ENCODE measurements at places on chromosomes 1 and 21.
A peak's percentile ranks its signal among the peaks of the same experiment; 100 is the strongest.

DNA sequence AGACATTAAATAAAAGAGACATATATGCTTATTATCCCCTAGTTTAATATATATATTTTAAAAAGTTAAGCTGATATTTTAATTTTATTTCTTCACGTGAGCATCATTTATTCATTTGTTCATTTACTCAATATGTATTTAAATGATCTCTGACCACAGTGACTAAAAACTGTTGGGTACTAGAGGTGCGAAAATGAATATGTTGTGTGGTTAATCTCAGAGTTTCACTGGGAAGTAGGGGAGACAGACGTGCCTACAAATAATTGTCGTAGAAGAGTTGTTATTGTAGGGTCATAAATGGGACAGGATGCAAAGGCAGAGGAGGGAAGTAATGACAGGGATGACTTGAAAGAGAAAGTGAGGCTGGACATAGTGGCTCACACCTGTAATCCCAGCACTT is 213.0 kb upstream of the CACYBP start:
- no peak for DNase-seq

DNA sequence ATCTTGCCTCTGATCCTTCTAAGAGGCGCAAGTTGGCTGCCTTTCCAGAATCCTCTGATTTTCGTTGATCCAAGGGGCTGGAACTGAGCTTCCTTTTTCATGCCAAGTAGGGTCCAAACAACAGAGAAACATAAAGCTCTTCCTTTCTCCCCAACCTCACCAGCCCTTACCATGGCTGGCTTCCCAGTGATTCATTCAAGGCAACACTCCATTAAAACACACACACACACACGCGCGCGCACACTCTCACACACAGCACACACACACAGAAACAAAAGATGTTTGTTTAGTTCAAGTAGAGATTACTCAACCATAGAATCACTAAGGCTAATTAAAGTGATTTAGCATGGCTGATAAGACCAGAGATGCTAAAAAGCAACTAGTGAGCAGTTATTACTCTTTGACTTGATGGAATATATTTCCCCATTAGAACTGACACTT is 13.0 kb upstream of the GUCA2A start:
- peak; percentile 40 for DNase-seq

- no peak for DNase-seq
Measured at GRCh38 chr1:17635811-17636210, 96.3 kb downstream of the ARHGEF10L start.

GRCh38 chr1:8903908-8904650 is 25.6 kb upstream of the ENO1 start:
- peak; percentile 87 for DNase-seq

- DNase-seq = peak; percentile 33
Measured at GRCh38 chr1:203172184-203173010, 3.2 kb downstream of the MYBPH start.

- DNase-seq = peak; percentile 88
Measured at GRCh38 chr1:17603091-17603841, 63.8 kb downstream of the ARHGEF10L start.

- DNase-seq = no peak
Measured at GRCh38 chr1:59379371-59379728, 82.5 kb downstream of the FGGY start.

DNA sequence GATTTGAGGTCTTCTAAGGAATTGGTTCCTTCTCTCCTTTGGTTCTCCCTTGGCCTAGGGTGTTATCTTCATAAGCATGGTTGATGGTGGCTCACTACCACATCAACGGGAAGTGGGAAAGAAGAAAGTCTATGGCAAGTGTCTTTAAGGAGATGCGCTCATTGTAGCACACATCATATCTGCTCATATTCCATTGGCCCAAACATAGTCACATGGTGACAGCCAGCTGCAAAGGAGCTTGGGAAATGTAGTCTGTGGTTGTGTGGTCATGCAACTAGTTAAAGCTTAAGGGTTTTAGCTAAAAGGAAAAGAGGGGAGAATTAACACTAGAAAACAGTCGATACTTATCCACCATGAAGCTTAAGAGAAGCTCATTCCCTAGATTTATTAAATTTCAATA is 11.4 kb upstream of the MRPS6 start:
- no peak for DNase-seq

DNA sequence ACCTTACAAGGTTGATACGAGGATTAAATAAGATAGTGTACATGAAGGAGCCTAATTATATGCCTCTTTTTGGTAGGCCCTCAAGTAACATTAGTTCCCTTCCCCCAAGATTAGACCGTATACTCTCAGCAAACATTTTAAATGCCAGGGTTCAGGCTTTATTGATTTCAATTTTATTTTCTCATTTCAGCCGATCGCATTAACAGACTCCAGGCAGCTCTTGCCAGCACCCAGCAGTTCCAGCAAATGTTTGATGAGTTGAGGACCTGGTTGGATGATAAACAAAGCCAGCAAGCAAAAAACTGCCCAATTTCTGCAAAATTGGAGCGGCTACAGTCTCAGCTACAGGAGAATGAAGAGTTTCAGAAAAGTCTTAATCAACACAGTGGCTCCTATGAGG is 104.4 kb upstream of the BMP8A start:
- no peak for DNase-seq

DNA sequence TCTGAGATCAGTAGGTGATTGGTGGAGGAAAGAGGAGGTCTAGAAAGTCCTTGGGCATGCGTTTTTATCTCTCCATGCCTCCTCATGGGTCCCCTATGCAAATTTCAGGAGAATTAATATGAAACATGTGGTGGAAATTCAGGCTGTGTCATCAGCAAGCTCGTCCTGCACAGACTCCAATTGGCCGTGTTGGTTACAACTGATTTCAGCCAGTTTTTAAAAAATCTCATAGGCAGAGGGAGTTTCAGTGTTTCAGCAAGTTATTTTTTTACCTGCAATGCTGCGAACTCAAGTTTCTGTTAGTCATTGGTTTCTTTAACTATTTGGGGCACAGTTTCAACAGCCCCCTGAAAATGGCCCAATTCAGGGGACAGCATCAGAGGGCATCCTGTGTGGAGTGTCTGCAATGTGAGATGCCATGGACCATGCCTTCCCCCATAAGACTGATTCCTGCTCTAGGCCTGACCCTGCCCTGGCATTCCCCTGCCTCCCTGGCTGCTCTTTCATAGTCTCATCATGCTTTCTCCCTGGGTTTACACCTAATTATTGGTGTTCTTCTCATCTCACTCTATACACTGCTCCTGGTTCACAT is 59.9 kb downstream of the C1orf198 start:
- DNase-seq = no peak

DNA sequence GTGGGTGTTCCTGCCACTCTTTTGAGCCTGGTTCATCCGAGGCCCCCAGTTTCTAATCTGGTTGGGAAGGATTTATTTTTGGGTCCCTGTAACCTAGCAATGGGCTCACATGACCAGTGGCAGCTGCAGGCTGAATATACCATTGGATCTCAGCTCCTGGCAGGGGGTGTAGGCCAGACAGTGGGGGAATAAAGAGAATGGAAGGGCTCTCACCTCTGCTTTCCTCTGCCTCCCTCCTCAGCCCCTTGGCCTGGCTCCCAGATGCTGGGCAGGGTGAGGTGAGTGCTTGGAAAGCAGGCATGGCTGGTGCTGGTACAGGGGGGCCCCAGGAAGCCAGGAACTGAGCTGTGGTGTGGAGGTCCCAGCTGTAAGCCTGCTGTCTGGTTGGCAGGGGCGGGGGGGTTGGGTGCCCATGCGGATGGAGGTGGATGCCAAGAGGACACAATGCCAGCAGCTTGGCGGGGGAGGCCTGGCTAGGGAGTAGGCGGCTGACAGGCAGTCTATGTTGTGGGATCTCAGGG is 3.6 kb upstream of the GPR61 start:
- DNase-seq = no peak

GRCh38 chr21:14911351-14911750 is 153.4 kb downstream of the NRIP1 start:
- no peak for DNase-seq

GRCh38 chr1:143720087-143721023 is 251.4 kb downstream of the FAM72C start:
- no peak for DNase-seq

DNA sequence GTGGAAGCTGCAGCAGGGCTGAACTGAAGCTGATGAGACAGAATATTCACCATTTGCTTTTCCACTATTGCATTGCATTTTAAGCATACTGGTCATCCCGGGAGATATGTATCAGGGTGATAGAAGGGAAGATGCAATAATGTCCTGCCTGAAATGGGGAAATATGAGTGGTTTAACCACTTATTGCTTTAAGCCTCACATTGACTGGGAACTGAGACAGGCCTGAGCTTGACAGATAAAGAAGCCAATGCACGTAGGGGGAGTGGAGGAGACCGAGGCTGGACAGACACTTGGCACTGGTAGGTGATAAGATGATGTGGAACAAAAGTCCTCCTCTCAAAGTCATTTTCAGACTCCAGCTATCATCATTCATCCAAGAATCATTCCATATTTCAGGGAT is 911.7 kb upstream of the NCAM2 start:
- DNase-seq = no peak
